NB4 (cell line): ENCODE measurements at places on chromosomes 5 and 9.

GRCh38 chr5:40224421-40224820, 455.3 kb upstream of the PTGER4 start:
- DNase-seq, result no peak

DNA sequence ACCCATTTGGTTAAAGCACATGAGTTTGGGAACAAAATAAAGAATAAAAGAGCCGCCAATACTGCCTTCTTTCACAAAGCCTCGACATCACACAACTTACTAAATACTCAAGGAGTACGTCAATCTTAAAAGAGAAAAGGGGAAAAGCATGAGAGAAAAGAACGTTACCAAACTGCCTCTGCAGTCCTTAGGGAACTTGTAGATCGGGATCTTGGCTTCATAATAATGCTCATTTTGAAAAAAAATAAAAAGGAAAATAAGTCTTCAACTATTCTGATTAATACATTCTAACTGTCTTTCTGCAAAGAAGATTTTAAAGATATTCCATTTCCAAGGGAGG, 618.4 kb downstream of the PDE4D start:
- DNase-seq, result no peak

DNA sequence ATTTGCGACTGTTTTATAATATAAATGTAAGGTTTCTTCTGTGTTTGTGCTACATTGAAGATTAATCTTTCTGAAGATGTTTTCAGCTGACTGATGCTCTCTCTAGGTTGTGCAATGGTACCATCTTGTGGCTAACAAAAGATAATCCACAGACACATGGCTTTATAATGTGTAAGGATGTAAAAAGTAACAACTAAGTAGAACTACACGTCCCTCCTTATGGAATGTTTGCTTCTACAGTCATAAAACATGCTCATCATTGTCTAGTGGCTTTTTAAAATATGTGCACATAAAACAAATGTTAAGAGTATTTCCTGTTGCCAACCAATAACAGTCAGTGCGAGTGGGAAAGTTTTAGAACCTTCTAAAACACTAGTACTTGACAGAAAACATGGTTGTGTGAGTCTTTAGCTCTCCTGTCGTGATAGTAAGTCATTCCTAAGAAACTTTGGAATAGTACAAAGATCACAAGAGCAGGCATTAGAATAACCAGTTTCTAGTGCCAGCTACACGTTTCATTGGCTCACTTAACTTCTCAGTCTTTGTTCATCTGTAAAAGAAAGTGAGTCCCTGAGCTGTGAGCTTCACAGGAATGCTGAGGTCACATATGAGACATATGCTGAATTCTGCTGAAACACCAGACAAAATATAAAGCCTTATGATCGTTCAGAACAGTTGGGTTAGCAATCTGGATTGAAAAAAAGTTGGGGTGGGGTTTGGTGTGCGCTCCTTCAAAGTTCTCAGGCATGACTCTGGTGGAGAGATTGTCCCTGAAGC, 75.7 kb upstream of the GLIS3 start:
- peak; percentile 62 for DNase-seq

- DNase-seq, result no peak
These were observed 21.7 kb upstream of the OLFM1 start for GRCh38 chr9:135065804-135066203.

- DNase-seq, result no peak
These were observed 7.4 kb downstream of the MTX3 start for GRCh38 chr5:79983618-79984017.

GRCh38 chr5:1420211-1421195, 24.7 kb downstream of the SLC6A3 start:
- no peak for DNase-seq

DNA sequence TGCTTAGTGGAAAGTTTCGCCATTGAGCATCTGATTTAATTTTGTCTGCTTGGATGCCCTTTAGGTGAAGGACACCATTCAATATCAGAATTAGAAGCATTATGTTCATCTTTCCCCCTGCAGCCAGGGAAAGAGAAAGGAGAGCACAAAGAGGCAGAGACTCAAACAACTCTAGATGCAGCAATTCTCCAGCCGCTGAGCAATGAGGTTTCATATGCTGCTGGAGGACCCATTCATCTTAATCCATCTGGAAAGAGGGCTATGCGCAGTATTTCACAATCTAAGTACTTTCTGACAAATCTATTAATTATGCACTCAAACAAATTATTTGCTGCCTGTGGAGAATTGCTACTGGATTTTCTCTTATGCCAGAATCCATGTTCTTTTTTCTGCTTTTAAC, 527.0 kb upstream of the TUSC1 start:
- DNase-seq, result no peak

GRCh38 chr9:128215491-128216409, 12.6 kb downstream of the DNM1 start:
- peak; percentile 80 for DNase-seq

- no peak for DNase-seq
These were observed 29.6 kb upstream of the SLC9A3 start for GRCh38 chr5:553874-554273.

DNA sequence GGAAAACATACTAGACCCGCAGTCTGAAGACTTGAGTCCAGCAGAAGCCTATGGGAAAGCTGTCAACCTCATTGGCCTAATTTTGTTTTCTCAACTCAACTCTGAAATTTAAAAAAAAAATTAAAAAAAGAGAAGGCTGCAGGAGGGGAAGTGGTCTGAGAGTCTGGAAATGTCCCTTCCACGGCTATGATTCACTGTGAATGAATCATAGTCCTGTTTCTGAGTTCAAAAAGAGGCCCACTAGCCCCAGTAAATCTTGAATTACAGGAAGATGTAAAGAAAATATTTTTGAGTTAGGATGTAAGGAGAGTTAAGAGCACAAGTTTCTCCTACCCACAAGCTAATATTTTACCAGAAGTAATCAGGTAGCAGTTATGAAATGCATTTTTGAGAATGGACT, 565.5 kb upstream of the DMAC1 start:
- DNase-seq, result peak; percentile 33

- DNase-seq, result no peak
These were observed 617.9 kb upstream of the CTNND2 start for GRCh38 chr5:12522116-12522515.

DNA sequence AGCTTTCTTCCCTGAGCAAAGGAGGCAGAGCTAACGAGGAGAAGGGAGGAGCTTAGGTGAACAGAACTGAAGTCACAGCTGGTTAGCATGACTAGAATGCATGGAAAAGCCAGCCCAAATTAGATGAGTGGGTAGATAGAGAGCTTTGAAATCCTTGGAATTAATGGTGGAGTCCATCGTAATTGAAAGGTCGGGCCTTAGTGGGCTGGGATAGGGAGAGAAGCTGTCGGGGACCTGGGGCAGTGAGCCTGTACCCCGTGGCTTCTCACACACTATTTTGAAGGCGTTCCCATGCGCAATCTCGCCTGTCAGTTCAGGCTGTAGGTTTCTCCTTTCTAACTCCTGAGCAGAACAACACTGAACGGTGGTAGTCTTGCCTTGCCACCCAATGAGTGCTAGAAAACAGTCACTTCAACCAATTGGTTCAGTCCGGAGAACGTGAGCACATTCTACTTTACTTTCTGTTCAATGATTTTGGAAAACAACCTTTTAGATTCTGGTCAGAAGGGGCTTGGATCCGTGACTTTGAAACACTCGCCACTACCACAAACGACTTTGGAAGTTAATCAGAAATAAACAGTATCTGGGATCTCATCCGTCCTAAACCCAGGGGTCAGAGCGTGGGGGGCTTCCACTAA, 655 bp upstream of the RAI14 start:
- DNase-seq, result peak; percentile 15

DNA sequence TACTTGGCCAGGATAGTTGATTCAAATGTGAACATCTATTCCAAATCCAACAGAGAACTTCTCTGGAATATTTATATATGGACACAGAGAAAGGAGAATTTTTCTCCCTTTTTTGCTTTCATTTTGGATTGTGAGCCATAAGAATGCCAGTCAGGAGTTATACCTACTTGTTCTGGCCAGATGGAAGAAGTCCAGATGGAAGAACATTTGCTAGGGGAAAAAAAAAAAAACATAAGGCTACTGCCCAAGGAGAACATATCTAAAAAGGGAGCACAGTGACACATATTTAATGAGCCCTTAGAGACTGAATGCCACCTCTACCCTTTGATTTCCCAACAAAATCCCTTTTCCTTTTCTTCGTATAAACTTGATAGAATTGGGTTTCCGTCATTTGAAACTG, 61.7 kb upstream of the PPP2R2B start:
- no peak for DNase-seq

- DNase-seq, result peak; percentile 39
These were observed 212.1 kb downstream of the SLF1 start for GRCh38 chr5:94830520-94830919.

DNA sequence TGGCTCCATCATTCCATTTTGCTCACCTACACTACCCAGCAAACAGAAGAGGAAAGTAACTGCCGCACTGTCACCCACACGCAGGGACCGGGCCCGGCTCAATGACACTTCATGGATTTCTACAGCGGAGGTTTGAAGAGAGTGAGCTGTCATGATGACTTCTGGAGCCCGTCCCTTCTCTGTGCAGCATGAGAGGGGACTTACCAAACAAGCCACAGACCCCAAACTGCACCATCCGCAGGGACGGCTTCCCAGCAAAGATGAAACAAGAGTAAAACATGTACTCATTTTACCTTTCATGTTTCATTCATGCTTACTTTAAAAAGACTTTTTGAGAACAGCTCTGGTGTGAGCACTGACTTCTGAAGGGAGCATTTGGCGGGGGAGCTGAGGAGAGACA, 99.5 kb downstream of the TLE1 start:
- DNase-seq, result no peak

DNA sequence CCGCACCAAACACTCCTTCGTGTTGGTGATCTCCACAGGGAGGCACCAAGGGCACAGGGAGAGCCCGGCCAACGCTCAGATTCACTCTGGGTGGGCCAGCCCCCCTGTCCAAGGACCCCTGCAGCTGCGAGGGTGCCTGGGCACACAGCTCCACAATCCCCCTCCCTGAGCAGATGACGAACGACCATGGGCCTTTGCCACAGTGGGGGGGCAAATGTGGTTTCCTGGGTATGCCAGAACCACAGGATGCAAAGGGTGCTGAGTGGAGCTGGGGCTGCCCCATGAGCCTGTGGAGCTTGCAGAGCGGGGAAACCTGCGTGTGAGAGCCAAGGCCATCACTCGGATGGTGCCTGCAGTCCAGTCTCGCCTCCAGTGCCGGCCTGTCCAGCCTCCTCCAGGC, 31.0 kb downstream of the LPCAT1 start:
- DNase-seq, result peak; percentile 64

DNA sequence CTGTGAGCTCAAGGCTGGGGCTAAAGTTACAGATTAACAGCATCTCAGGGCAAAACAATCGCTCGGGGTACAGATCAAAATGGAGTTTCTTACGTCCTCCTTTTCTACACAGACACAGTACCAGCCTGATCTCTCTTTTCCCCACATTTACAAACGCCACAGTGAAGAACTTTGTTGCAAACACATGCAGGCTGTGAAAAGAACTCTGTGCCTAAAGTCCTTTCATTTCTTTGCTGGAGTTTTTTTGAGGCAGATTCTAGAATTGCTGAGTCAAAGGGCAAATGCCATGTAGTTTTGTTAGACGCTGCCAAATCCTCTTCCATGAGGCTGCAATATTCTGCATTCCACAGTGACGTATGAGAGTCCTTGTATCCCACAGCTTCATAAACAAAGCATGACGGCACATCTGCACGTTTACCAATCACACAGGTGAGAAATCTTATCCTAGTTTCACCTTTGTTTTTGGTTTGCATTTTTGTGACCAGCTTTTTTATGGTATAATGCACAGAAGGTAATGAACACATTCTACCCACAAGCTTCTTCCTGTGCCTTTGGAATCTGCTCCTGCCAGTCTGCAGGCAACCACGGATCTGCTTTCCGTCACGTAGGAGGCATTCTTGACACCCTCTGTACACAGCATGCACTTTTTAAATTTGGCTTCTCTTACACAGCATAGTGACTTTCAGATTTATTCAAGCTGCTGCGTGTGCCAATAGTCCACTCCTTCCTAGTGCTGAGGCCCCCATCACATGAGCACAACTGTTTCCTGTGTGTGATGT, 44.6 kb upstream of the LPCAT1 start:
- no peak for DNase-seq

DNA sequence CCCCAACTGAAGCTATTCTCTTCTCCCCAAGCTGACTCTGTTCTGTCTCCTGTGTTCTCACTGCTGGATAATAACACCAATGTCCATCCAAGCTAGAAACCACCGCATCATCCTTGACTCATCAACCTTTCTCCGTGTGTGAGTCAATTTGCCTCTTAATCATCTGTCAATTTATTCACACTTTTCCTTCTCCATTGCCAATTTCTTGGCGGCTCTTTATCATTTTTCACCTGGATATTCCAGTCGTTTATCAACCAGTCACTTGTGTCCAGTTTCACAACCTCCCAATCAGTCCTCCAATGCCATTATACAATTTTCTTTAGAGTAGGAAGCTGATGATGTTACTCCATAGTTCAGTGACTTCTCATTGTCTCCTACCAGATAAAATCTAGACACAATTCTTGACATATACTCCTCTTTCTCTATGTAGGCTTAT, 45.4 kb upstream of the LIFR start:
- DNase-seq, result no peak

DNA sequence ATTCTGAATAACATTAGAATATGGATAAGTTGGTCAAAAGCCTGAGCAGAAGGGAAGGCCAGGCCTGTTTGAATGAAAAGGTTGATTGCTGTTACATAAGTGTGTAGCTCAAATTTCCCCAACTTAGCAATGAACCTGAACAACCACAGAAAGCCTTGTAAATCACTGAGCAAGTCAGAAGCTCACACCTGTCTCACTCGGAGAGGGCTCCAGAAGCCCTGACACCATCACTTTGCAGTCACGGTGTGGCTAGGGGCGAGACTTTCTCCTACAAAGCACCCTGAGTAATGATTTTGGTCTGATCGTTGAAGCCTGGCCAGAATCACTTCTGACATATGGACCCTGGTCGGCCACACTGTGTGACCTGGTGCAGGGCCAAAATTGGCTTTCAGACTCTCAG, 62.0 kb downstream of the MTX3 start:
- no peak for DNase-seq

DNA sequence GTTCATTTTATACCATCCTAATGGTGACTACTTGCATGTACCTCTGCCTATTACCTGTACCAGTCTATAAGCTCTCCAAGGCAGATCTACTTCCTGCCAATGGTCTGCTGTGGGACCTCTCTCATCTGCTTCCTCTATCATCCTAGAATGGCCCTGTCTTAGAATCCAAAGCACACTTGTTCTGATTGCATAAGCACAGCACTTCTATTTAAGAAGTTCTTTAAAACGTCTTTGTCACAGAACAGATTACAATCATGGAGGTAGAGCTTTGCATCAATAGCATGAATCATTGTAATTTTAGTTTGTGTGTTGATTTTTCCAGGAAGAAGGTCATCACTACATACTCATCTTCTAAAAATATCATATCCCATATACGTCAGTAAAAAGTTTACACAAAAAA, 131.8 kb upstream of the ACOT12 start:
- DNase-seq, result peak; percentile 12

- DNase-seq, result no peak
These were observed 420.4 kb upstream of the WWC1 start for GRCh38 chr5:167871091-167871490.
